Esophagus squamous epithelium (tissue), 5 donors: ENCODE measurements at places on chromosomes 1 and 21.

DNA sequence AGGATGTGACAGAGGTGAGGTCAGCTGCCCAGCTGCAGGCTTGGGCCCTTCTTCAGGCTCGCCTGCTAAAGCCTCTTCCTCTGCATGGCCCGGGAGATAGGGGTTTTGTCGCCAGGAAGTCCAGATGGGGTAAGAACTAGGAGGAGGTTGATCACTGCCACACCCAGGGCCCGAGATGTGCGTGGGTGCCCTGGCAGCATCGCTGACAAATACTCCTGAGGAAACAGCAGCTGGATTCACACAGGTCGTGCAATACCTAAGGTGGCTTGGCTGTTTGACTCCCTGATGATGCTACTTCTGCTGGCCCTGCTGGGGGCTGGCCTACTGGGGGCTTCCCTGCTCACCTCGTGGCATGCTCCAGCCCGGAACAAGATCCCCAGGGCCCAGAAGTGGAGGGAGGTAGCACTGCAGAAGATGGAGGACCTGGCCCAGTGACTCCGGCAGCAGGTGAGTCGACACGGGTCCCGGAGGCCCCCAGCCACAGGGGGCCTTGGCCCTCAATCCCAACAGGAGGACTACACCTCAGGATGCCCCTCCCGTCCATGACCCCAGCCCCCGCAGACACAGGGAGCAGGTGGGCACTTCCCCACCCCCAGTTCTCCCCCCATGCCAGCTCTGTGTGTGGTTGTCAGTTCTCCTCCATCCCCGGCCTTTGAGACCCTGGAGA lies 29.6 kb downstream of the FAAH start:
- DNase-seq = no peak

DNA sequence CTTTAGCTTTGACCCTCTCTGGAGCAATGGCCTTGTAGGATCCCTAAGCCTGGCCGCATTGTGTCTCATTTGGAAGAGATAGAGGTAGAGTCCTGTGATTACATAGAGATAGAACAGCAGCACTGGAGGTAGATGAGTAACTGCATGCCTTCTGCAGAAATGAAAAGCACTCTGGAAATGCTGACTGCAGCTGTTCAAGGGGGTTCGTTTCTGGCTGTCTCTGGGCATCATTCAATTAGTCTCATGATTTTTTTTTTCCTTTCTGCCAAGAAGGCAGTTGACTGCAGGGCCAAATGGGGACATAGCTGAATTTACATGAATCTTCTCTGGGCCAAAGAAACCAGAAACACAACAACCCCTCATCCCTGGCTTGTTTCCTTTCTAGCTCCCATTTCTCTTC lies 28.1 kb upstream of the SNX27 start:
- no peak for DNase-seq

GRCh38 chr1:33331444-33332356 lies 10.8 kb upstream of the A3GALT2 start:
- no peak for DNase-seq

DNA sequence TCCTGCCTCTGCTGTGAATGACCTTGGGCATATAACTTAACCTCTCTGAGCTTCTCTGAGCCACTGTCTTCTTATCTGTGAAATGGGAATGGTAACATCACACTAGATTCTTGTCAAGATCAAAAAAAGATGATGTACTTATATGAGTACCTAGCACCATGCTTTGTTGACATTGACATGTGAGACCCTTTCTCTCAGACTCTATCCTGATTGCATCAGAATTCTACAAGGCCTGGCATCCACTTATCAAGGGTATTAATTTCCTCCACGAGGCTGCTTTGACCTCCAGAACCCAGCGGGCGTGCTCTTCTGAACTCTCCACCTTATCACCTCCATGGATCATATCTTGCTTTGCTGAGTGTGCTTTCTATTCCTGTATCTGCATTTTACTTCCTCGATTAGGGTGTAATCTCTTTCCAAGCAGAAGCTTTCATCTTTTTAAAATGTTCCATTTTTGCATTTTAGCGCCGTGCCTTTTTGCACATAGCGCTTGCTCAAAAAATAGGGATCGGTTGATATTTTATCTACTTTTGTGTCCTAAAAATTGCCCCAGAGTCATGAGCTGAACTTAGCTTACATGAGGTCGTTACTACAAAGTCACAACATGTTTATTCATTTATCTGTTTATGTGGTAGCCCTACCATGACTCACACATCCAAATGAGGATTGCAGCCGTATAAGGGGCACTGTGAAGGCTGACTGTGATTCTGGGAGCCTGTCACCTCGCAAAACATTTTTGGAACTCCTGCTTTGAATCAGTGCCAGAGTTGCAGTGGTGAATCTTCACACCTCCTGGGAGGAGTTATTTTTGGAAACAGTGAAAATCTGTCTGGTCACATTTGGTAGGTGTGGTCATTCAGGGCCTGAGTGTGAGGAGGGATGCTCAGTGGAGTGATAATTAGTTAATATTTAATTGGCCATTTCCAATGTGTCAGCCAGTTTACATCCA lies 63.2 kb downstream of the IER5 start:
- no peak for DNase-seq

GRCh38 chr1:41526956-41527561 lies 42.6 kb upstream of the EDN2 start:
- no peak for DNase-seq

DNA sequence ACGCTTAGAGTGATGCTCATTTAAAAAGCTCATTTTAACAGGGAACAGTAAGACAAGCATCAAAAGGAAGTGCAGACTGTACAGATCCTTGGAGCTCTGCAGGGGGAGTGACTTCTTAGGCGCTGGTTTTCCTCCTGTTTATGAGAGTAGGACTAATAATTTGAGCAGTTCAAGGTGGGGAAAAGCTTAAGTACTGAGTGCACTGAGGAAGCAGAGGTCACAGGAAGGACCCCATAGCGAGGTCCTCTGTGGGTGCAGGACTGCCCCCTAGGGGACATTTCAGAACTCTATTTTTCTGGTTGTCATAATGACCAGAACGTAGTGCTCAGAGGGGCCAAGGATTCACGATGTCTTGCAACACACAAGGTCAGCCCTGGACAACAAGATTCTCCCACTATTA lies 112.1 kb downstream of the HLCS start:
- no peak for DNase-seq

GRCh38 chr1:31529999-31530684 lies 46.2 kb upstream of the TINAGL1 start:
- no peak for DNase-seq

- DNase-seq = no peak
Observed at GRCh38 chr1:74775735-74776134, 42.8 kb downstream of the TYW3 start.

DNA sequence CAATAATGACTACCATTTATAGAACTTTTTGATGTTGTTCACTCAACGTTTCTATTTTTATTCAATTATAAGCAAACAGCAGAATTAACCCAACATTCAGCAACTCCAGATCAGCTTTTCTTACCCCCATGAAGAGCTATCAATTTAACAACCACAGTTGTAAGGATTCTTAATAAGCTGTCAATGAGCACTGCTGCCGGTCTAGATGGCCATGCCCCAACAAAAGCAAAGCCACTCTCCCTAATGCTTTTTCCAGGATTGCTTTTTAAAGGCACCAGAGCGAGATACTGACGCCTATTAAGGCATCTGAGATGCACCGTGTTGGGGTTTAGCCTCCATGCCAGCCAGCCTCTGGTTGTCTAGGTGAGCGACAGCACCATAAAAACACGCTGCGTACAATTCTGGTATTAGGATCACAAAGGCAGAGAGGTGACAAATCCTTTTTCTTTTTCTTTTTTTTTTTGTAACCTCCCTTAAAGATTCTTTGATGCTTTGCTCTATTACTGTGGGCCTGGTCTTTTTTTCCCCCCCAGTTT lies 39.5 kb downstream of the PTPRC start:
- no peak for DNase-seq

DNA sequence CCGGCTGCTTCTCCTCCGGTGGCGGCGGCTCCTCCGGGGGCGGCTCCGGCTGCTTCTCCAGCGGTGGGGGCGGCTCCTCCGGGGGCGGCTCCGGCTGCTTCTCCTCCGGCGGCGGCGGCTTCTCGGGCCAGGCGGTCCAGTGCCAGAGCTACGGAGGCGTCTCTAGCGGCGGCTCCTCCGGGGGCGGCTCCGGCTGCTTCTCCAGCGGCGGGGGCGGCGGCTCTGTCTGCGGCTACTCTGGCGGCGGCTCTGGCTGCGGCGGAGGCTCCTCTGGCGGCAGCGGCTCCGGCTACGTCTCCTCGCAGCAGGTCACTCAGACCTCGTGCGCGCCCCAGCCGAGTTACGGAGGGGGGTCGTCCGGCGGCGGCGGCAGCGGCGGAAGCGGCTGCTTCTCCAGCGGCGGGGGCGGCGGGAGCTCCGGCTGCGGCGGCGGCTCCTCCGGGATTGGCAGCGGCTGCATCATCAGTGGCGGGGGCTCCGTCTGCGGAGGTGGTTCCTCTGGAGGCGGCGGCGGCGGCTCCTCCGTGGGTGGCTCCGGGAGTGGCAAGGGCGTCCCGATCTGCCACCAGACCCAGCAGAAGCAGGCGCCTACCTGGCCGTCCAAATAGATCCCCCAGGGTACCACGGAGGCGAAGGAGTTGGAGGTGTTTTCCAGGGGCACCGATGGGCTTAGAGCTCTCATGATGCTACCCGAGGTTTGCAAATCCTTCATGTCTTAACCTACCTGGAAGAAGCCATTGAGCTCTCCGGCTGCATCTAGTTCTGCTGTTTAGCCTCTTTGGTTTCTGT lies 2.0 kb downstream of the LORICRIN start:
- DNase-seq = no peak

DNA sequence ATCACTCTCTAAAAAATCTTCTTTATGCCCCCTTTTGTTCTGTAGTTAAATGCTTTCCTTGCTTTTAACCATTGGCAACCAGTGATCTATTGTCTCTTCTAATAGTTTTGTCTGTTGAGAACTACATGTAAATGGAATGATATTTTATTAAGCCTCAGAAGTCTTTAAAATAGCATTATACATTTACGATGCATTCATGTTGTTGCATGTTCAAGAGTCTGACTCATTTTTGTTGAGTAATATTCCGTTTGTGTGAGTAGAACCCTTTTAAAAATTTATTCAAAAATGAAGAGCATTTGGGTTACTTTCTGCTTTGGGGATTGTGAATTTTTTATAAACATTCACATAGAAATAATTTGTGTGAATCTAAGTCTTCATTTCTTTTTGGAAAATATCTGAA lies 1352.9 kb downstream of the NCAM2 start:
- DNase-seq = no peak

GRCh38 chr21:31408301-31409088 lies 64.4 kb upstream of the TIAM1 start:
- no peak for DNase-seq

DNA sequence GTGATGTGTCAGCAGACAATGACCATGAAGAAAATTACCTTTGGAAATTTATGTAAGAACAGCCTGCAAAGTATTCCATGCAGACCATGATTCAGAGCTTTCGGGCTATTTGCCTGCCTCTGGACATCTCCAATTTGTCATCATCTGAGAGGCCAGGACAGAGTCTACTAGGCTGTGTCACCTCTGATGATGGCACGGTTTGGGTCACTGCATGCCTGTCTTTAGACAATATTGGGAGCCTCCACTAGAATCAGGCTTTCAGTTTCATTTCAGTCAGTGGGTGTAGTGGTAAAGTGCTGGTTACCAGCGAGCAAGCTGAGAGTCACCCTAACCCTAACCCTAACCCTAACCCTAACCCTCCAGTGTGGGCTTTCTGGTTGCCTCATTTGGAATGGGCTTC lies 80.8 kb downstream of the KCNJ6 start:
- no peak for DNase-seq

DNA sequence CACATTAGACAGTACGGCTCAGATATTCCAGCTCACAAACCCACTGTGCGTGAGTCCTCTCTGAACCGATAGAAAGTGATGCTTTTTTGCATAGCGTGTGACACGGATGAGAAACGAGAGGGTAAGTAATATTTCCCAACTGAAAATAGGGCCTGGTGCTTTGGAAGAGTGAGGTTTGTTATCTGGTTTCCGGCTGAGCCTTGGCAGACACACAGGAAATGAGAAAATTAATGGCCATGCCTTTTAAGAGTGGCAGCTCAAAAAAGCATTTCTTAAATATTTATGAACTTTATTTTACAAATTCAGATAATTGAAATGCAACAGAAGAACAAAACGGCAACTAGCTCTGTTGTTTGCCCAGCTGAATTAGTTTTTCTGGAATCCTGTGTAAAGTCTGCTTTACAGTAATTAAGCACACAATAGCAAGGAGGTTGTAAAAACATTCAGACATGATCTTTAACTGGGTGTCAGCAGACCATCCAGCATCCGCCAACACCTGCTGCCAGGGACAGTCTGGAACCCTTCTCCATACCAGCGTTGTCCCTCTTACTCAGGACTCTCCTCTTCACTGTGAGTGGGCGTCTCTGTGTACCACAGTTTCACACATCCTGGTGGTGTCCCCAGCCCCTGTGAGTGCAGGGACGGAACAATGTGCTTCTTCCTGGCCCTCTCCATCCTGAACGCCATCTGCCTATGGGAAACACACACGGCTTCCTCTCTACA lies 155.4 kb downstream of the PGBD5 start:
- no peak for DNase-seq

- DNase-seq = no peak
Observed at GRCh38 chr1:89598450-89599331, 34.2 kb upstream of the LRRC8C start.
